ENCODE measurements at places on chromosomes 6 and 20.

- H3K27ac ChIP-seq: no peak overlapping the region
- no peaks in the 10 kb centered on the region for H3K36me3 ChIP-seq
- no peak for DNase-seq
- no peak overlapping the region for H3K4me3 ChIP-seq
Observed at GRCh38 chr20:64113444-64113775, 6.0 kb upstream of the NPBWR2 start.

GRCh38 chr20:21705575-21706260 is at the start of gene PAX1:
Gene PAX1, plus strand, starts transcription at chr20:21705664. Its CDS starts 49 bp downstream, at chr20:21705713.
- DNase-seq: no peak
- peaks cover 95% of the 10 kb centered on the region for H3K27me3 ChIP-seq
- peaks cover 11% of the 10 kb centered on the region for H3K4me1 ChIP-seq
- peaks cover 1% of the 10 kb centered on the region for H3K36me3 ChIP-seq
- no peak within 1 kb of the TSS for H3K4me3 ChIP-seq

DNA sequence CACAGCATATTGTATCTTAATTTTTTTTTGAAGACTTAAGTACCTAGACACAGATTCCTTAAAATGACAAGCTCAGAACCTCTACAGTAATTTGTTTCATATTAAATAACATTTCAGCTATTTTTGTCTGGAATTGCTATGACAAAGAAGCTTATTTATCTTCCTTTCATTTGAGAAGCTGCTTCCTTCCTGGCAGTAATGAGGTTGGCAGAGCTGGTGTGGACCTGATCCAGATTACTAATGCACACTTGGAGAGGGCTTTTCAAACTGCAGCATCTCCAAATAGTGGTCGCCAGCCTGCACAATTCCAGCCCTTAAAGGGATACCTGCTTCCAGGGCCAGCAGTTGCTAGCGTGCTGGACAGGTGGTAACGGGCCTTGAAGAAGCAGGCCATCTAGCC is 12.1 kb downstream of the PTCHD4 start:
- no peaks in the 10 kb centered on the region for H3K4me1 ChIP-seq
- no peaks in the 10 kb centered on the region for H3K27me3 ChIP-seq
- H3K36me3 ChIP-seq: no peaks in the 10 kb centered on the region
- H3K27ac ChIP-seq: no peak overlapping the region
- H3K4me3 ChIP-seq: no peak overlapping the region
- no peak for DNase-seq

DNA sequence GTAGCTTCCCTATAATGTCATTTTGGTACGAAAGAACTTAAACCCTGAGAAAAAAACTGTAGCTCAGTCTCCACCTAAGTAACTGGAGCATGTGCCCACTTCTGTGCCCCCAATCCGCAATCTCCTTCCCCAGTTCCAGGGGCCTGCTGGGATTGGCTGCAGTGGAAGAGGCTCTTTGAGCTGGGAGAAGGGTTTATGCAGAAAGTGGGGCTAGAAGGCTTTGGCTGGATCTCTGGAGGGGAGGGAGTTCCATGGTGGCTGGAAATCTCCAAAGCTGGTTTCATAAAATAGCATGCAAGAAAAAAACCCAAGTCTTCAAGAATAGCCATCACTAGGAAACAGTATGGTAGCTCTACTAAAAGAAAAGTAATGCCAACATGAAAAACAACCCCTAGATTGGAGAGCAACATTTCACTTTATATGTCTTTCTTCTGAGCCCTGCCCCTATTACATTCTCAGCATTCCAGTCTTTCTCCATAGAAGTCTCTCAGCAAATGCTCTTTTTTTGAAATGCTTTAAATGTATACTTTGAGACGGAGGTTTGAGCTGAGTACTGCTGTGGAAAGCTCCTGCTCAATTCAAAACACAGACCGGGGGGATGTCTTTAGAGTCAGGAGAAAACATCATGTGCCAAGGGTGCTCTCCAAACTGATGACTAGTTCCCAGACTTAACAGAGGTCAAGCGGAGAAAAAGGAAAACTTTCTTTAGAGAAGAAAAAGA is 36.0 kb upstream of the FOXO3 start:
- H3K27ac ChIP-seq: no peak overlapping the region
- no peaks in the 10 kb centered on the region for H3K4me1 ChIP-seq
- no peaks in the 10 kb centered on the region for H3K27me3 ChIP-seq
- peaks cover 2% of the 10 kb centered on the region for H3K36me3 ChIP-seq

- DNase-seq: no peak
- H3K36me3 ChIP-seq: peaks cover 37% of the 10 kb centered on the region
- peak overlapping the region; percentile 75 for H3K27ac ChIP-seq
Observed at GRCh38 chr20:36582322-36582721, 8.9 kb downstream of the TGIF2 start.
